GM03348 (cell line): ENCODE measurements at places on chromosomes 2 and 18.

GRCh38 chr18:23330423-23330822, 122.7 kb upstream of the RIOK3 start:
- DNase-seq: no peak

- DNase-seq: no peak
Observed at GRCh38 chr2:116915673-116916072, 898.8 kb upstream of the DDX18 start.

DNA sequence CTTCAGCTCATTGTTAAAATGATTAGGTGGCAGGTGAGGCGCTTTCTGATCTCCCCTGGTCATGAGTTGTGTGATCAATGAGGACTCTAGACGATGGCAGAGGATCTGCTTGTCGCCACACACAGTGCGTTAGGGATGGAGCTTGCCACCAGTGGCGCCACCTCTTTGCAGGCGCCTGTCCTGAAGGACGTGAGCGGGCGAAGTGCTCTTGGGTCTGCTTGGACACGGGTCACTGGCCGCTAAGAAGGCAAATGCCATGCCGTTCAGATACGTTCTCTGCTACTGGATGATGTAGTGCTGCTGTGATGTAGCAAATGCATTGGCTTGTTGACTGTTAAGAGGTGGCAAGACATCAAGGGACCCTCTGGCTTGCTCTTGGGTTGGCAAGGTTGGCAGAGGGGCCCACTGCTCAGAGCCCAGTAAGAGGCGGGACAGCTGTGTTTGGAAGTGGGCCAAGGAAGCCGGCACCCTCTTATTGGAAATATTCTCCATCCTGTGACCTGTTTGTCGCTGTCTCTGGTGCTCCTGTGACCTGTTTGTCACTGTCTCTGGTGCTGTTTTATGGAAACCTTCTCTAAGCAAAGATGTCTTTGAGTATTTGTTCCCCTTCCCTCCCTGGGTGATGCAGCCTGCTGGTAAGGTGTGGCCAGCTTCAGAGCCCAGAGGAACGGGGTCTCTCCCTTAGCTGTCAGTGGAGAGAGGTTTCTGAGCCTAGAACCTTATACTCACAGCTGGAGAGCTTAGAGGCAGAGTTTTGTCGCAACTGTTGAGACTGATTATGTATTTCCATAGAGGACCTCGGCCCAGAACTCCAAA, 14.6 kb downstream of the LDLRAD4 start:
- no peak for DNase-seq

- DNase-seq: no peak
Observed at GRCh38 chr2:105252271-105252670, 10.7 kb downstream of the GPR45 start.

- no peak for DNase-seq
Observed at GRCh38 chr2:211373203-211373602, 816.8 kb downstream of the CPS1 start.

GRCh38 chr2:133673305-133673905, 105.1 kb upstream of the NCKAP5 start:
- no peak for DNase-seq

GRCh38 chr2:233462202-233462785, 104.3 kb downstream of the USP40 start:
- no peak for DNase-seq

DNA sequence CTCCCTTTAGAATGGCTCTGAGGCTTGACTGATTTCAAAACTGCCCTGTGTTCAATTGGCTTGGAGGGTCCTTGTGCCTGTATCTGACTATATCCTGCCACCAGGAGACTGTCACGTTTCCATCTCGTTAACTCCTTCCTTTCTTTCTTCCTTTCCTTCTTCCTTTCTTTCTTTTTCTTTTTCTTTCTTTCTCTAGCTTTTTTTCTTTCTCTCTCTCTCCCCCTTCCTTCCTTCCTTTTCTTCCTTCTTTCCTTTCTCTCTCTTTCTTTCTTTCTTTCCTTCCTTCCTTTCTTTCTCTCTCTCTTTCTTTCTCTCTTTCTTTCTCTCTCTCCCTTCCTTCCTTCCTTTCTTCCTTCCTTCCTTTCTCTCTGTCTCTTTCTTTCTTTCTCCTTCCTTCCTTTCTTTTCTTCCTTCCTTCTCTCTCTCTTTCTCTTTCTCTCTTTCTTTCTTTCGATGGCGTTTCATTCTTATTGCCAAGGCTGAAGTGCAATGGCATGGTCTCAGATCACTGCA, 38.1 kb upstream of the EML6 start:
- DNase-seq: no peak

GRCh38 chr2:197998702-197999101, 194.3 kb downstream of the PLCL1 start:
- DNase-seq: no peak
